ENCODE measurements at places on chromosomes 1 and 21. TPM values are rescaled to one million over a fixed set of nuclear protein-coding genes. Genes with fewer than 3 reads are reported as not detected.
A peak's percentile ranks its signal among the peaks of the same experiment; 100 is the strongest.

DNA sequence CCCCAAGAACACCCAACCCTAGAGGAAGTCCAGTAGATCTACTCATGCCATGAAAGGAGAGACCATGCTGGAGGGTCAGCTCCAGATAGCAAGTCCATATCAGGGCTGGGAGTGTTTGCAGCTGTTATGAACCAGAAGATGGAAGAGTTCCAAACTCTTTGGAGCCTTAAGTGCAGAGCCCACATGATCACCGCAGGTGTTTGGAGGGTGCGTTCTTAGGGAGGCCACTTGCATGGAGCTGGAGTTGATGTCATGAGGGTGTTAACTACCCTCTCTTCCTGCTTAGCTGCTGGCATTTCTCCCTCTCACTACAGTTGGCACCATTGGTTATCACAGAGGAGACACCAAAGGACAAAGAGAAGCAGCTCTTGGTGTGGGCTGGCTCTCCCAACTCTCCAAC is 616.9 kb downstream of the AJAP1 start:
- DNase-seq = no peak

Gene PRR9
- not detected for polyA plus RNA-seq

- DNase-seq = no peak
These were observed 506.2 kb downstream of the PLPP3 start for GRCh38 chr1:56073206-56073605.

DNA sequence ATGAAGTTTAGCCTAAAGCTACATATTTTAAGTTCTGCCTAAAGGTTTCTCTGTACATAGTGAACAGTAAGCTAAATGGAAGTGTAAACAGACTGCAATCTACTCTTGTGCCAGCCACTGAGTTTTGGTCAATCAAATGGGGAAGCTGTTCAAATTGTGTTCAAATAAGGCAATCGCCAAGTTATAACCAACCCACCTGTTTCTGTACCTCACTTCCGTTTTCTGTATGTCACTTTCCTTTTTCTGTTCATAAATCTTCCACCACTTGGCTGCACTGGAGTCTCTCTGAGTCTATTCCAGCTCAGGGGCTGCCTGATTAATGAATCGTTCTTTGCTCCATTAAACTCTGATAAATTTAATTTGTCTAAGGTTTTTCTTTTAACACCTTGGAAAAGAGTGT is 10.8 kb upstream of the THEM4 start:
- no peak for DNase-seq

Gene CDK11A
- 33.9 TPM for polyA plus RNA-seq

DNA sequence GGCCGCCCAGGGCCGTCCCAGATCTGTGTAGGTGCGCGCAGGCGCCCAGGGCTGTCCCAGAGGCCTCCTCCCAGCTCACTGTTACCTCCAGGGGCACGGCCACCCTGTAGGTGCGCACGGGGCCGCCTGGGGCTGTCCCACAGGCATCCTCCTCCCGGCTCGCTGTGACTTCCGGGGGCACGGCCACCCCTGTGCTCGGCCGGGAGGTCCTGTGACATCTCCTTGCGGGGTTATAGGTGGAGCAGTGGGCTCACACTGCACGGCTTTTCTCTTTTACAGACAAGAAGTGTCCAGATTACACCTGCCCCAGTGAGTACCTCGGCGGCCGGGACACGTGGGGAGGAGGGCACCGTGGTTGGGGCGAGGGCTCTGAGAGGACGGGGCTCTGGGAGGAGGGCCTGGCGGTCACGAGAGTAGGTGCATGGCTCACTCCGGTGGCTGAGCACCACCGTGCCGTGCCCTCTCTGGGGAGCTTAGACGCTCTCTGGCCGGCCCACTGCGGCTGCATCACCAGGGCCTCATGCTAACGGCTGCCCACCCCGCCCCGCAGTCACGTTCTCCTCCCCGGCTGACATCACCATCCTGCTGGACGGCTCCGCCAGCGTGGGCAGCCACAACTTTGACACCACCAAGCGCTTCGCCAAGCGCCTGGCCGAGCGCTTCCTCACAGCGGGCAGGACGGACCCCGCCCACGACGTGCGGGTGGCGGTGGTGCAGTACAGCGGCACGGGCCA is 21.4 kb downstream of the COL6A1 start:
- DNase-seq = no peak

DNA sequence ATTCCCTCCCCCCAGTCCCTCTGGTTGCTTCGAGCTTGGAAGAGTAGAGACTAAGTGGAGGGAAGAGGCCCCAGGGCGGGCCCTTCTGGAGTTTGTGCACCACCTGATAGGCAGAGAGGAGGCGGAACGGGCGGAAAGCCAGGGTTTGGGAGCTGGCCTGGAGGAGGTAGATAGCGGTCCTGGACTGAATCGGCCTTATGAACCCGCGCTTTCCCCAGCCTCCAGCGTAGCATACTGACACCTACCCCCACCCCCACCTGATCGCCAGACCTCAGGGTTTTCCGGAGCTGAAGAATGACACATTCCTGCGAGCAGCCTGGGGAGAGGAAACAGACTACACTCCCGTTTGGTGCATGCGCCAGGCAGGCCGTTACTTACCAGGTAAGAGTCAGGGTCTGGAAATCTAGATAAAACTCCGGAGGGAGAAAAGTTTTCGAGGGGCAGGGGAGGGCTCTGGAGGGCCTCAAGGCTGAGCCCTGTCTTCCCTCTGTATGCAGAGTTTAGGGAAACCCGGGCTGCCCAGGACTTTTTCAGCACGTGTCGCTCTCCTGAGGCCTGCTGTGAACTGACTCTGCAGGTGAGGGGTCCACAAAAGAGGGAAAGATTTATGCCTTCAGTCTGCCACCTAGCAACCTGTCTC is 705 bp downstream of the UROD start:
- DNase-seq = peak; percentile 35

DNA sequence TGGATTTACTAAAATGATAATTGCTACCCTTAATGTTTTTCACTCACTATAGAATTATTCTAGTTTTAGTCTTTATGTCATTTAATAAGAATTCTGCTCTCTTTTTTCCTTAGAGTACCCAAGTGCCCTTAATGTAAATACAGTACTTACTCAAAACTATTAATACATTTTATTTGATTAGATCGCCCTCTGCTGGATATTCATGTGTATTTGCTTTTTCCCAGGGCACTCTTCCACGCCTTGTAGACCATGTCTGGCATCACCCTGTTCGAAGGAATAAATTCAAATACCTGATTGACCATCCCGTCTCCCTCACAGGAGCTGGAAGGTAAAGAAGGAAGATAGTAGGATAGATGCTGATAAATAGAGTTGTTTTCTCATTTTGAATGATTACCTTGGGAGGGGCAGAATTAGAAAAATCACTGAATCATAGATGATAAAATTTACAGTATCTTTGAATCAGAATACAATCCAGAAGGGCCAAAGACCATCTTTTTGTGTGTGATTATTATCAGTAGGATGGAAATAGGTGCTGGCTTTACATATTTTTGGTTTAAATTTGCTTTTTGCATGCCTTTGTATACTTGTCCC is 4.1 kb downstream of the AXDND1 start:
- peak; percentile 72 for DNase-seq

Gene NKAIN1
- 3.4 TPM for polyA plus RNA-seq

Gene LRRN2
- polyA plus RNA-seq = 11.5 TPM

Gene GSTM1
- 115 TPM for polyA plus RNA-seq

Gene RASAL2
- polyA plus RNA-seq = 22.1 TPM

- DNase-seq = peak; percentile 10
These were observed 135.6 kb upstream of the KCNJ15 start for GRCh38 chr21:38120984-38121855.

DNA sequence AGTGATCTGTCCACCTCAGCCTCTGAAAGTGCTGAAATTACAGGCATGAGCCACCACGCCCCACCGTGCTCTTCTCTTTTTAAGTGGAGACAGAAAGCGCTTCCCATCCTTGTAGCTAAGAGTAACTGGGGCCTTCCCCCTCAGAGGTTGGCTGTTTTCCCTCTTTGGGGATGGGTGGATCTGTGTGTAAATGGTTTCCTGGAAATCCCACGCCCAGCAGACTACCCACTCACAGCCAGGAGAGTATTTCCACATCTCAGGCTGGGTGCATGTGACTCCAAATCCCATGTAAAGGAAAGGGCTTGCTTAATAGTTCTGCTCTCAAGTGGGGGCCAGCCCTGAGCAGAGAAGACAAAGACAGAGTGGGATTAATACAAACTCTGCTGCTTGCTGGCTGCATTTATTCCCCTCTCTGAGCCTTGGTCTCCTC is 19.6 kb upstream of the TCEA3 start:
- DNase-seq = no peak

DNA sequence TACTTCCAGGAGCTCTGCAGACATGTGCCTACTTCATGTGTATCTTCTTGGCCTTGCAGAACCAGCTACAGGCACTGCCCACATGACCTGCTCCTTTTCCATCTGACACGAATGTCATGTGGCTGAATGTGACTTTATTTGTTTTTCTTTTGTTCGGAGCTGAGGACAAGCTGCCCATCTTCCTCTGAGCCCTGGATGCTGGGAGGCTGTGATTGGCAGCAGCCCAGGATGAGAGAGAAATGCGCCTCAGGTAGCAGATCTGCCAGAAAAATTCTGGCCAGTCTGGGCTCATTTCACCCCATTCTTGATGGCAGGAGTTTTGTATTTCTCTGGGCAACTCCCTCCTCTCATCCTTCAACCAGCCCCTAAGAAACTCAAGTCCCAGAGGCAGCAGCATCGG is 372.0 kb downstream of the RPS6KC1 start:
- DNase-seq = no peak

Gene IGSF9
- 15.6 TPM for polyA plus RNA-seq

- no peak for DNase-seq
These were observed 498.2 kb downstream of the PLPP3 start for GRCh38 chr1:56081173-56081572.

GRCh38 chr1:94270801-94271203 is 33.4 kb upstream of the ARHGAP29 start:
- no peak for DNase-seq

All from left kidney (tissue), 8 donors.